ENCODE measurements at places on chromosomes 4 and X. TPM values are rescaled to one million over a fixed set of nuclear protein-coding genes. Genes with fewer than 3 reads are reported as not detected.

The AMER1 gene
- 3.6 TPM for total RNA-seq

The MAGEC2 gene
- total RNA-seq, result not detected

The SPATA4 gene
- not detected for total RNA-seq

The EDA2R gene
- total RNA-seq, result 0.34 TPM

The TRIML1 gene
- total RNA-seq, result not detected

The AKAP4 gene
- not detected for total RNA-seq

The PLAC8 gene
- total RNA-seq, result 14.3 TPM

The CHST7 gene
- total RNA-seq, result 9.6 TPM

The OPRPN gene
- not detected for total RNA-seq

The CTAG1A gene
- not detected for total RNA-seq

The PPBP gene
- not detected for total RNA-seq

The SPANXB1 gene
- total RNA-seq, result not detected

Measured in activated T-cell treated with anti-CD3 and anti-CD28 coated beads, Interleukin-2, amount 50 U/mL, for 4 hours (primary cell).